ENCODE measurements at places on chromosomes 5 and 9.

- no peak for DNase-seq
Measured at GRCh38 chr9:101376111-101376848, 8.5 kb downstream of the BAAT start.

- DNase-seq = no peak
Measured at GRCh38 chr5:149939546-149939945, 5.0 kb downstream of the PDE6A start.

GRCh38 chr9:111003182-111003581 is 35.1 kb downstream of the LPAR1 start:
- DNase-seq = no peak

DNA sequence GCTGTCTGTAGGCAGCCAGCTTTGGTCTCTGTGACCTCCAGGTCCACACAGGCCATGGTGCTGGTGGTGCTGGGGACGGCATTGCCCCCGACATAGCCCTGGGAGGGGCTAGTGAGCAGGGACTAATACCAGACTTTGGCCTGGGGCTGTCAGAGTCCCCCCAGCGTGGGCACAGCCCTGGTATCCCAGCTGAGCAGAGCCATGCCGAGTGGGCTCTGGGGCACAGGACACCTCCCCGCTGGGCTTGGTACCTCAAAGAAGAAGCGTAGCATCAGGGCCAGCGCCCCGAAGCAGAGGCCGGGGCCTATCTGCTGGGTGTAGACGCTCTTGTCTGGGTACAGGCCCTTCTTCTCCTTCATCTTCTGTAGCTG is 9.5 kb downstream of the MYMK start:
- DNase-seq = no peak

- no peak for DNase-seq
Measured at GRCh38 chr5:128469912-128470311, 68.1 kb downstream of the FBN2 start.

DNA sequence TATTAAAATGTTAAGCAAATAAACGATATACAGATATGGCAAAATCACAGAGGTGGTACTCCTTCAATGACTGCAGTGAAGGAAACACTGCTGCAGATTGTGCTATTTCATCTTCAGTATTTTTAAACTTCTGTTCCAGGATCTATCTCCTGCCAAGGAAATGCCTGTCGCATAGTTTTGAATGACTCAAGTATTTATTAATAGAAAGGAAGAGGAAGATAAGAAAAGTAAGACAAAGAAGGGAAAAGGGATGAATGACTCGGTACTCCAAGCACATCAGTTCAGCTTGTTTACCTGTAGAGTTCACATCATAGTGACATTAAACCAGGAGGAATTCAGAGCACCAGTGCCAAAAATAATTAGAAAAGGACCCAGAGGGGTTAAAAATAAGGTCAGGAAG is 5.1 kb upstream of the GPX8 start:
- DNase-seq = no peak

DNA sequence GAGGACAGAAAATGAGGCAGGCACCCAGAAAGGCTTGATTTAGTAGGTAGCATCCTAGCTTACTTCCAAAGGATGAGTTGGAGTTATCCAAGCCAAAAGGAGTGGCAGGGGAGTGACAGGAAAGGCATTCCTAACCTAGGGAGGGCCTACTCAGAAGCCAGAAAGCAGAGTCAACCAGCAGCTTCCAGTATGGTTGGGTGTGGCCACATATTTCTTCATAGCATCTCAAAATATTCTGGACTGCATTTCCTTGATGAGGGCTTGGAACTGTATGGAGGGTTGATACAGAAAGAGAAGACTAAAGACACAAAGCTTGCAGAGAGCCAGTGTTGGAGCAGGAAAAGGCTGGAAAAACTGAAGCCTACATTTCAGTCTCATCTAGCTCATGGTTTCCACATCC is 656.8 kb upstream of the DMAC1 start:
- DNase-seq = no peak

DNA sequence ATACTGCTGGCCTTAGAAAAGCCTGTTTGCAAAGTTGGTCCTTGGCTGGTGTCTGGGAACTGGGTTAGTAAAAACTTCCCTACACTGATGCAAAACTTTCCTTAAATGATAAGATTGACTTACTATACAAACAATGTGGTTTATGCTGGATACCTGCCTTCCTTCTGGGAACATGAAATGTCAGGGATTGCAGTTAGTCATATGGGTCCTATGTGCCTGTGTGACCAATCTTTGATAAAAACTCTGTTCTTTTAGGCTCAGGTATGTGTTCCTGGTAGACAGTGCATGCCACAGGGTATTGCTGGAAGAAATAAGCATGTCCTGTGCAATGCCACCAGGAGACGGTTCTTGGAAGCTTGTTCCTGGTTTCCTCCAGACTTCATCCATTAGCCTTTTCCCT is 173.3 kb downstream of the RMI1 start:
- no peak for DNase-seq

DNA sequence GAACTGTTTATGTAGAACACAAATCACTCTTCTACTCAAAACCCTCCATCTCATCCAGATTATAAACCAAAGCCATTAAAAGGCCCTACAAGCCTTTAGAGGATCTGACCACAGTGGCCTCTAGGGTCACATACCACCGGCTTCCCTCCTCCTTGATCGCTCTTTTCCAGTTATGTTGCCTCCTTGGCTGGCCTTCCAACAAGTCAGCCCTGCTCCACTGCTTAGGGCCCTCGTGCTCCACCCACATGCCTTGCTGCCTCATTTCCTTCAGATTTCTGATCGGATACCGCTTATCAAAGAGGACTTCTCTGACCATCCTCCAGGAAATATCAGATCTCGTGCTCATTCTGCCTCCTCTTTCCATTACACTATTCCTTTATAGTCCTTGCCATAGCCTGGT is 139.4 kb upstream of the RAI14 start:
- DNase-seq = no peak

DNA sequence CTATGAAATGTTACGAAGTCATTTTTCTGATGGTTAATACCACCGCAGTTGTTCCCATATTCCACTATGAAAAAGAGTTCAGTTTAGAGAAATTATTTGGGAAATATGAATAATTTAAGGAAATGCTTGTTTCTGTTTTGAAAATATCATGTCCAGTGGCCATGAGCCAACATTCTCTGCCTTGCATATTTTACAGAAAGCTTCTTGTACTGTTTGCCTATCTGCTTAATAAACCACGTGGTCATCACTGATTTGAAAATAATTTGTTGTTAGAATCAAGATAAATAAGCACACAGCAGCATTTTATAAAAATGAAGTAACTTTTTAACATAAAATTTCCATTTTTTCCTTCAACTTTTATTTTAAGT is 381.5 kb upstream of the CDH18 start:
- DNase-seq = no peak

GRCh38 chr5:68161156-68161555 is 54.4 kb upstream of the PIK3R1 start:
- no peak for DNase-seq

DNA sequence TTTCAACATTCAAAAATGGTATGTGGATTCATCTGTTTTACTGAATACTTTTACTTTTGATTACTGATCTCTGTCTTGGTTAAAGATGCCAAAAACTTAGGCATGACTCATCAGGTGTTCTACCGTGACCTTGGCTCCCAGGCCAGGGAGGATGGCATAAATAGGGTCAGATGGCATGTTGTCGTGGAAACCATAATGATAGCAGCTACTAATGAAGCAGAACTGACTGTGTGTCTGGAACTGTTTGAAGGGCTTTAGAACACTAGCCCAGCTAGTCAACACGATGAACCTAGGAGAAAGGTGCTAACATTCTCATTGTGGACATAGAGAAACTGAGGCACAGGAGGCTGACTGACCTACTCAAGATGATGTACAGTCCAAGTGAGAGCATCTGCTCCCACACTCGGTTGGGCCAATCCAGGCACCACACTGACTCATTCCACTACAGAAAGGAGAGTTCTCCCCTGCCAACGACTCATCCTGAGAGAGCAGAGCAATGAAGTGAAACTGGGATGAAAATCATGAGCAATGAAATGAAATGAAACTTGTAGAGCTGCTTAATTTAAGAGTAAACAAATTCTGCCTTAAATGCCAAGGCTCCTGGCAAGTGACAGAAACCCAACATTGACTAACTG is 116.0 kb downstream of the TENT4A start:
- DNase-seq = no peak

- no peak for DNase-seq
Measured at GRCh38 chr5:178435321-178436238, 154.6 kb downstream of the COL23A1 start.

- DNase-seq = no peak
Measured at GRCh38 chr9:107548298-107549142, 59.0 kb upstream of the KLF4 start.

GRCh38 chr9:69186841-69187611 is 12.9 kb downstream of the TJP2 start:
- DNase-seq = no peak

DNA sequence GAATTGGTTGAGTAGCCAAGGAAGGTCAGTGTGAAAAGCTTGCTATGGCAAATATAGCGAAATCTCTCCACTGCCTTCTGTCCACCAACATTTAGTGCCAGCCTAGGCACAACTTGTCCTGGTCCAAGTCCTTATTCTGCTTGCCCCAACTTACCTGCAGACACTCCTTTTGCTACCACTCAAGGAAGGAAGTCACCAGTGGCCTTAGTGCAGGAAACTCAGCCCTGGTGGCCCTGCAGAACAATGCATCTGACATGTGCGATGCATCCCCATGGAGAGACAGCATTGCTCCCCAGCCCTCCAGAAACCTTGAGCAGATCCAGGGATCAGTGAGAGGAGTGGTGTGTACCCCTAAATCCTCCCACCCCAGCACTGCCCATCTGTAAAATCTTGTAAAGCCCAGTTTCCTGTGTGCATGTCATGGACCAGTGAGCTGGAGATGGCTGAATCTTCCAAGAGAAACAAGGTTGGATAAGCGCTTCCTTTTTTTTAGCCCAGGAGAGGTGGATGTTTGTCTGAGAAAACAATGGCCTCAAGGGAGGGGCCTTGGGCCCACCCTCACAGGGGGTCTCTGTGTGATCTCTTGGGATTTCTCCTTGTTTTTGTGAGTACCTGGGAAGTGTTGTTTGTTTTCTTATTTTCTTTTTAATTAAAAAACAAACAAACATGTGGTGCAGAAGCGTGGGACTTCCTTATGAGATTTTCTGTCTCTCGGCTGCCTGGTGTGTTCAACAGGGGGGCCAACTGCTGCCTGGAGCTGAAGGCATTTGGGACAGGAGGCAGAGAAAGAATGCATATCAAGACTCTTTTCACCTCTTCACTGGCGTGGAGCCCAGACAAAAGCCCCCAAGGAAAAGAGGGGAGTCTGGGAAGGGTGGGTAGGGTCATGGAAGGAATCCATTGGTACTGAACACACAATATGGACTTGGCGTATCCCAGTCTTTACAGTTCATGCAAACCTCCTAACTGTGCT is 3.6 kb downstream of the FOXI1 start:
- DNase-seq = no peak

- no peak for DNase-seq
Measured at GRCh38 chr5:171855798-171856763, 70.5 kb downstream of the SMIM23 start.

GRCh38 chr9:87324613-87325194 is 173.0 kb upstream of the DAPK1 start:
- DNase-seq = peak; percentile 8

DNA sequence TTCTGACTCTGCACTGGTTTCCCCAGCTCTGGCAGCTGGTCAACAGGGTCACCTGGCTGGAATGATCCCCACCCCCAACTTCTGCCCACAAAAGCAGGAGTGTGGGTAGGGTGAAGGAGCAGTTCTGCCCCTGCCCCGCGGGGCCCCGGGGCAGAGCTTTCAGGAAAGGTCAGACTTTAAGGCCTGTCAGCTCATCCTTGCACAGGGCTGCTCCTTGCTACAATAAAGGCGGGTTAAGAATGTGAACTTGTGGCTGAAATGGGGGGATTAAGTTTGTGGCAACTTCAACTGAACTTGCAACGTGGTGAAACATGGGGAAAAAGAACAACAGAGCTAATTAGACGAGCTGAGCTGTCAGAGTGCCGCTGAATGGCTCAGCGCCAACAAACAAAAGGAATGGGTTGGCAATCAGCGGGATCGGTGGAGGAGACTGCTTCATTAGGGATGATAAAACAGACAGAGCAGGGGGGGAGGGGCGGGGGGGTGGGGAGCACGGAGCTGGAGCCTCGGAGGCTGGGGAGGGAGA is 50.8 kb downstream of the CRB2 start:
- no peak for DNase-seq

- no peak for DNase-seq
Measured at GRCh38 chr9:96027251-96028131, 152.0 kb downstream of the ERCC6L2 start.

- DNase-seq = no peak
Measured at GRCh38 chr9:133656211-133657119, 20.3 kb downstream of the DBH start.

DNA sequence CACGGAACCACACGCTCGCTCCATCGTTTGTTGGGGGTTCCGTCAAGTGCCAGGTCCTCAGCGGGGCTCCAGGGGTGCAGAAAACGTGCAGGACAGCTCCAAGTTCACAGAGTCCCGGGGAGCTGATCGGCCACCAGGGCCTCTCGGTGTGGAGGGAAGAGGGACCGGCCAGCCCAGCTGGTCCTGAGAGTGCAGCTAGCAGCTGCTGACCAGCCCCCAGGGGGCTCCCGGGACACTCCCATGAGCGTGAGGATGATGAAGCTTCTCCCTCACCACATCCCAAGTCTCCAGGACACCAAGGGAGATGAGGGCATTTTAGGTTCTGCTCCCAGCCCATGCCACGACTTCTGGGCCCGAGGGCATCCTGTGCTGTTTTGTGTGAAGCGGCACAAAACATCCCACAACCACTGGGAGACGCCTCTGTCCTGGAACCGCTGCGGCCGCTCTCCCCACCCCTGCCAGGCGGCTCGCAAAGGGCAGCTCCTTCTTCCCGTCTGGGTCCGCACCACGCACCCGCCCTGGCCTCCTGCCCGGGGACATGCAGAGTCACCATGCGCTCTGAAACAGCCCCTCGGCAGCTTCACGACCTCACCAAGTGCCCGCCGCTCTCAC is 67.5 kb upstream of the IRX4 start:
- no peak for DNase-seq

DNA sequence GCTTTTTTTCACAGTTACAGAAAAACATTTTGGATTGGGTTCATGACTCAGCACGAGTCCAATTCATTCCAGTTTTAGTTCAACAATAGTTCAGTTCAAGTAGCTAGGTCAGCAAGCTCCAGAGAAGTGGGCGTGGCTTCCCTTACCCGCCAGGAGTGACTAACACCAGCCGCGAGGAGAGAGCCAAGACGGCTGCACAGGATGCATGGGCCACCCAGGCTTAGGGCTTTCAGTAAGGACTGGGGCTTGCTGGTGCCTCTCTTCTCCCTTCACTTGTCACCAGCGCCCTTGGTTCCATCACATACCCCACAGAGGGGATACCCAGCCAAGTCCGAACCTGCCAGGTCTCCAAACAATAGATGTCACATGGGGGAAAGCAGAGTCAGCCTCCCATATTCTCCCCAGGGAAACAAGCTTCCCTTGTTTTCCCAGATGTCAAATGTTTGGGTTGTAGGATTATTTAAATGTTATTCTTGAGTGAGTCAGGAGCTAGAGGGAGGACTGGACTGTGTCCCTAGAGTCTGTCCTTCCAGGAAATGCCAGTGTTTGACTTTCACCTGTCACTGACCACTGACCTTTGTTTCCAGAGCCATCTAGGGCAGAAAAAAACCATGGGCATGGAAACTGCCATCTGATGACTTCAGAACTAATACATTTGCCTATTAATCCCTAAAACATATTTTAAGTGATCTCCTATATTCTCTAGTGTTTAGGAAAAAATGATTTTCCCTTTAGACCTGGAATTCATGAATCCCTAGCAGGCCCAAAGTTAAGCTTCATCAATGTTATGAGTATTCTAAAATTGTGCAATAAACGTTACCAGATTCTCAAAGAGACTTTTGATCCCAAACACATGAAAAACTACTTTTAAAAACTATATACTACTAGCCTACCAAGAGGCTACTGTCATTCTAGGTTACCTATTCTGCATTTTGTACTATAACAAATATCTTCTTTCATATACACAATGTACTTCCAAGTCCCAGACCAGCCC is 51.9 kb downstream of the NIPAL4 start:
- no peak for DNase-seq
